Renal cortical epithelial cell (primary cell): ENCODE measurements at places on chromosomes 12 and 14. TPM values are rescaled to one million over a fixed set of nuclear protein-coding genes. Genes with fewer than 3 reads are reported as not detected.

Gene MDGA2
- total RNA-seq, result 0.50 TPM in 1 of 2 replicates, not detected in the other

Gene ATL1
- total RNA-seq, result 3.7 and 10.8 TPM in 2 replicates

DNA sequence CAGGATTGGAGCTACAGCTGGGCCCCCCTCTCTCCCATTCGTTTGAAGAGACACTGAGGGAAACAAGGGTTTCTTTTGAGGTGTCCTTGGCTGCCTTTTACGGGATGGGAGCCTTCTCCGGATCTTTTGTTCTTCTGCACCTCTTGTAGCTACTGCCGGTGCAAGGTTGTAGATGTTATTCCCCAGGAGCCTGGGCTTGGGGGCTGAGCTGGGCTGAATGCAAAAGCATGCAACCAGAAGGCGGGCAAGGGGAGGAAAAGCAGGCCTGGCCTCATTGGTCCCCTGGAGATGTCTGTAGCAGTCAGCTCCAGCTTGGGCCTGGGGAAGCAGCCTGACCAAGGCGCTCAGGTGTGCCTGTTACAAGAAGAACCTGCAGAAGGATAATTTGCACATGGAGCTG lies 110.3 kb downstream of the GCH1 start:
- DNase-seq, result no peak

DNA sequence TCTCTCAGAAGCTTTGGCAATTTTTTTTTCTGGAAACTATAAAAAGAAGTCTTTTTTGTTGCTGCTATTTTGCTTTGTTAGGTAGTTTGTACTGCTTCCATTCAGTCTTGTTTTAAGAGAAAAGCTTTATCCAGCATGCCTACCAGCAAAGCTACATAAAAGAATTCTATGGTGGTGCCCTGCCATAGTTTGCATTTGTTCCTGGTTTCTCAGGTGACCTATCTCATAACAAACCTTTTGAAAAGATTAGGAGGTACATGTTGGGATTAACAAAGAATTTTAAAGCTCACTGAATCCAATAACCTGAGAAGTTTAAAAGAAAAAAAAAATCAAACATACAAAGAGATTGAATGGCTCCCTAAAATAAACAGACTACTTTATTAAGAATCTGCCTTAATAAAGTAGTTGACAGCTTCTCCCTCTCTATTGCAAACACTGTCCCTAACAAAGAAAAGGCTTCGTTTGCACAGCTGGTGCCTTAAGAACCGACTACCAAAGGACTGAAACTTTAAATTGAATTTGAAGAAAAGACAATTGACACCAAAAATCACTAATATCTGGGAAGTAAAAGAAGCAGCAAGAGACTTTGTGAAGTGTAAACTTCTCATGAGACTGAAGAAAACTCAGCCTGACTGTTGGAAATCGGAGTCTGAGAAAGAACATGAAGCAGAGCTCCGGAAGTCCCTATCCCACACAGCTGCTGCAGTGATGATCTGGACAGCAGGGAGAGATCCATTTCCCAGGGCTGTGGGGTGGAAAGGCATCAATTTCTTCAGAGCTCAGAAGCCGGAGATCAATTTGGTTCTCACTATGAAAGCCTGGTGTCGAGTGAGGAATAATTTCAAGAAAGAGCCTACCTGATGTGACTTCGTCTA lies 102.7 kb upstream of the PLEKHA5 start:
- DNase-seq, result no peak

DNA sequence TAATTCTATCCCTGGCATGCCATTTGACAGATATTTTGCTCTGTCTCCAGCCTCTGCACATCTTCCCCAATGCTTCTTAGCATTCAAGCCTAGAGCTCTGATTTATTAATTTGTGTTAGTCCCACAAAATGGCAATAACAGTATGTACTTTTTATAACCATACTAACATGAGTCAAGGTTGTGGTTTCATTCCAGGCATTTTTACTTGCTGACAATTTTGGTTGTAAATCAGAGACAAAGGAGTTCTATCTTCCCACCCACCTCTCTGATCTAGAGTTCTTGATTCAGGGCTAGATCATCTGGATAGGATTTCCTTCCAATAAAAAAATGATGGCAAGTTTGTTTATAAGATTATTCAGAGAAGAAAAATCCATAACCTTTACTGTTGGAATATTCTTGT lies 18.5 kb upstream of the CISTR start:
- DNase-seq, result peak; percentile 88
